ENCODE measurements at places on chromosomes 3 and 15.

DNA sequence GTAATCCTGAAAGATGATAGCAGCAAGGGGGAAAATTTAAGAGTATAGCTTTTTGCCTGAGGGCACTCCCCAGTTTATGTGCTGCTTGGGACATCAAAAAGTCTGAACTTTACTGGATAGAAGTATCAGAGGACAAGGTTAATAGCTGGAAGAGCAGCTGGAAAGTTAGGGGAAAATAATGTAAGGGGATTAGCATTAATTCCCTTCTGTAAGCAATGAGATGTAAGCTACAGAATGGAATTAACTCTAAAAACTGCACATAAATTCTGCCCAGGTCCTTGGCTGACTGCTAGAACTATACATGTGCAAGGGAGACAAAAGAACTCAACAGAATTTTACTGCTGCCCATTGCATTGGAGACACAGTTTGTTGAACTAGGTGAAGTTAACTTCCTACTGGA, 55.6 kb downstream of the ATP11B start:
- no peak for DNase-seq

DNA sequence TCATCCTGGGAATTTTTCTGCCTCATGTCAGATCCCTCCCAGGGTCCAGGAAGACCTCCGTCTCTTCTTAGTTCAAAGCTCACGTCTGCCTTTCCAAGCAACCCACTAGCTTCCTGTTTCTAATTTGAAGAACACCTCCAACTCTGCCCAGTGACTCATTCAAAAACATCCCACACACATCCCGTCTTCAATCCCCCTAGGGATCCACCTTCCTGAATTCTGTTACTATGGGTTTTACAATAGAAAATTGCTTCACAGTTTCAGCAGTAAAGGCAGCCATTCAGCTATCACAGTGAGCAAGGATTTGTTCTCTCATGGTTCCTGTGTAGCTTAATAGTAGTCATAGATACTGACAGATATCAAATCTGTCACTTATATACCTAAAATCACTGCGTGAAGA, 308.3 kb upstream of the CCDC54 start:
- DNase-seq = no peak

DNA sequence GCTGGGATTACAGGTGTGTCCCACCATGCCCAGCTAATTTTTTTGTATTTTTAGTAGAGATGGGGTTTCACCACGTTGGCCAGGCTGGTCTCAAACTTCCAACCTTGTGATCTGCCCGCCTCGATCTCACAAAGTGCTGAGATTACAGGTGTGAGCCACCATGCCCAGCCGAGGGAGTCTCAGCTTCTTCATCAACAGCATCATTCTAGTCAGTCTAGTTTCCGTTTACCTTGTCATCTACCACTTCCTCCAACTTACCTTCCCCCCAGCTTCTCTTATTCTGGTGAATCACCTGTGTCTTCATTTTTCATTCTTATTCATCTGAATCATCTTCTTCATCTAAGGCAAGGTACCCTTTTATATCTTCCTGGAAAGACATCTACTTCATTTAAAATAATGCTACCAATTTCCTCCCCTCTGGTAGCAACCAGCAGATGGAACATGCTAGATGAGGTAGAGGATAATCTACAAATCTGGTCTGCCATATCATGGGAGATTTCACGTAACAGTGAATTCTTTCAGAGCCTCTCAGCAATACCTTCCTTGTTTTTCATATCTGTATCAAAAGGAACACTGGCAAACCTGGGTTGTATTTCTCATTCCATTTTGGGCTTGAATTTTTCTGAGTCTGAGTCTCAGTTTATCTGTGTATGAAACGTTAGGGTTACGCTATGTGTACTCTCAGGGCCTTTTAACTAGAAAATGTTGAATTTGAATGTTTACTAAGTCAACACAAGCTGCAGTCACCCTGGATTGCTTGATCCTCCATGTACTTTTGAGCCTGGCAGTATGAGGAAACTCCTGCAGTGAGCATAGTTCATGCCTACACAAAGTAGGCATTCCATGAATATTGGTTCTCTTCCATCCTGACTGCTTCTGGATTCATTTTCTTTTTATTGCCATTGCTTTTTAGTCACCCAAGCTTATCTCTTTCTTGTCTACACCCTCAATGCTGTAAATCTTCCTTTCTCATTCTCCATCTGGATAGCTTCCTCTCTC, 16.8 kb downstream of the LPP start:
- DNase-seq = no peak

- no peak for DNase-seq
These were observed 16.9 kb downstream of the EFHB start for GRCh38 chr3:19917167-19917566.

GRCh38 chr15:52338058-52338457, 42.5 kb upstream of the MYO5C start:
- no peak for DNase-seq
